Activated CD4-positive, alpha-beta T cell treated with anti-CD3 and anti-CD28 coated beads for 36 hours (primary cell): ENCODE measurements at places on chromosomes 11 and 22. TPM values are rescaled to one million over a fixed set of nuclear protein-coding genes. Genes with fewer than 3 reads are reported as not detected.
A peak's percentile ranks its signal among the peaks of the same experiment; 100 is the strongest.

GRCh38 chr22:35102663-35103062 lies 36.7 kb downstream of the ISX start:
- no peak overlapping the region for H3K4me3 ChIP-seq
- H3K36me3 ChIP-seq: no peaks in the 10 kb centered on the region
- no peaks in the 10 kb centered on the region for H3K4me1 ChIP-seq
- DNase-seq: no peak
- peaks cover 8% of the 10 kb centered on the region for H3K27me3 ChIP-seq
- no peak overlapping the region for H3K27ac ChIP-seq

DNA sequence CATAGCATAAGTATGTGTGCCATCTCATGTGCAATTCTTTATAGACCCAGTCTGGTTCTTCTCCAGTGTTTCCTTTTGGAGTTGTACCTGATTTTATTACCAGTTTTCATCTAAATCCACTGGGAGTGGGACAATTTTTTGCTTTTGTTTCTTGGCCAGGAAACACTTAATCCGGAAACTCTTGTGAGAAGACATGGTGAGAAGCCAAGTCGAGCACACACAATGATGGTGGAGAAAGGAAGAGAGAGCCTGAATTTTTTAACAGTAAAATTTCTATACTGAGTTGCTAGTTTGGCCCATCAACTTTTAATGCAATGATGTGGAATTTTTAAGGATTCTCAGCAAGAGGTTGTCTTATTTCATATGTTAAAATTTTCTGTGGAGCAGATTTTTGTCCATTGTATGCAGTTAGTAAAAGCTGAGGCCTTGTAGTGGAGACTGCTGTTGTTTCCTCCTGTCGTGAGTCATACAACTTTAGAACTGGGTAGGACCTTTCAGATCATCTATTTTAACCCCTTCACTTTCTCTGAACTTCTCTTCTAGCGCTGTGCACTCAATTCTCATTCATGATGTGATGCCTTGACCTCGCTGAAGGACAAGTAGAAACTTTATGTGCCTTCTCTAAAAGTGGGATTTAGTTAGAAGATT lies 17.1 kb downstream of the FAR1 start:
- H3K4me3 ChIP-seq: no peak overlapping the region
- no peaks in the 10 kb centered on the region for H3K27me3 ChIP-seq
- peaks cover 35% of the 10 kb centered on the region for H3K36me3 ChIP-seq
- H3K4me1 ChIP-seq: peaks cover 28% of the 10 kb centered on the region

GRCh38 chr11:47514825-47515647 lies 37.9 kb downstream of the CELF1 start:
- peak overlapping the region; percentile 0 for H3K4me3 ChIP-seq
- H3K4me1 ChIP-seq: peaks cover 89% of the 10 kb centered on the region
- peak; percentile 69 for DNase-seq
- H3K36me3 ChIP-seq: peaks cover 22% of the 10 kb centered on the region
- H3K27me3 ChIP-seq: no peaks in the 10 kb centered on the region

DNA sequence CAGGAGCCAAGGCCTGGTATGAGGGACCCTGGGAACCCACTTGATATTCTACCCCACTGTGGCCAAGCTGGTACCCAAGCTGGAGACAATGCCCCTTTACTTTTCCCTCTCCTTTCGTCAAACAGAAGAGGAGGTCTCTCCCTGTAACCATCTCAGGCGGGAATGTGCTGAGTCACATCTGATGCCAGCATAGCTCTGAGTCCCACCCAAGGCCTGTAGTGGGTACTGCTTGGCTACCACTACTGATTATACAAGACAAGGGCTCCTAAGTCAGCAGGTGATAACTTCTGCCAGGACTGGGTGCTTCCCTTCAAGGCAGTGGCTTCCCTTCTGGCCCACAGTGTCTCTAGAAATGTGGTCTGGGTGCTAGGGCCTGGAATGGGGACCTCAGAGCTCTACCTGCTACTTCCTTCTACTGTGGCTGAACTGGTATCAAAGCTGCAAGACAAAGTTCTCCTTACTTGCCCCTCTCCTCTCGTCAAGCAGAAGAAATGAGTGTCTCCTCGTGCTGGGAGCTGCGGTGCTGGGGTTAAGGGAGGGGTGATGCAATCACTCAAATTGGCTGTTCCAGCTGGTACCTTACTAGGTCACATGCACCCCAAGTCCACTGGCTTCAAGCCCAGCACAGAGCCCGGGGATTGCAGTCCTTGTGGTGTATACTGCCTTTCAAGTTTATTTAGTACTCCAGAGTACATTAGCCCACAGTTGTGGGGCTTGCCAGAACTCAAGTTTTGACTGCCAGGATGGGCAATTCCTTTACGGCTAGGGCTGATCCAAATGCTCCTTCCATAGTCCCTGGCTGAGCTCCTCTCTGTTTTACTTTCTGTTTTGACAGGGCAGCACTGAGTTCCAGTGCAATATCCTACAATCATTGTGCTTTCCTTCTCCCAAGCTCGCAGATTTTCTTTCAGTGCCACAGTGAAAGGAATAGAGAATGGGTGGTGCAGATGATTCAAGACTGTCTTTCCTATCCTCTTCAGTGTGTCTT lies 419.7 kb upstream of the CNTN5 start:
- H3K27ac ChIP-seq: no peak overlapping the region
- H3K36me3 ChIP-seq: no peaks in the 10 kb centered on the region
- H3K27me3 ChIP-seq: no peaks in the 10 kb centered on the region
- no peaks in the 10 kb centered on the region for H3K4me1 ChIP-seq

- H3K36me3 ChIP-seq: no peaks in the 10 kb centered on the region
- no peaks in the 10 kb centered on the region for H3K27me3 ChIP-seq
- DNase-seq: no peak
- H3K27ac ChIP-seq: no peak overlapping the region
- H3K4me3 ChIP-seq: no peak overlapping the region
- H3K4me1 ChIP-seq: peaks cover 7% of the 10 kb centered on the region
Observed at GRCh38 chr22:44055805-44056204, 31.7 kb downstream of the PARVB start.

DNA sequence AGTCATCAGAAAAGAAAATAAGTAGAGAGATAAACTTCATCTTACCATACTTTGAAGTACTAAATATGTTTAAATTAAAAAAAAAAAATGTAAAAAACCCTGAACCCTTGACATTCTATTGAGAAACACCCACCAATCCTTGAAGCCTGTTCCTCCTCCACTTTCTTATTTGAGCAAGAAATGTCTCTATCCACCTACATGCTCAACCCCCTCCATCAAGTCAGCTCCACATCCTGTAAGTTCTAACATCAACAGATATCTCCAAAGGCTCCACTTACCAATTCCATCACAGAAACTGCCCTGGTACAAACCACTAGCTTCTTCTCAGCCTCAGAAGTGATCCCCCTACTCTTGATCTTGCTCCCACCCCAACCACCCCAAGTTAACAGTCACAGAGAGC lies 32.5 kb upstream of the FAT3 start:
- no peak overlapping the region for H3K4me3 ChIP-seq
- no peaks in the 10 kb centered on the region for H3K36me3 ChIP-seq

Gene SLC37A4
- total RNA-seq: 26.2 TPM

Gene SLC6A5
- not detected for total RNA-seq
